ENCODE measurements at places on chromosomes 12 and 14.

- no peak for DNase-seq
Observed at GRCh38 chr14:70845601-70846000, 36.3 kb upstream of the MAP3K9 start.

DNA sequence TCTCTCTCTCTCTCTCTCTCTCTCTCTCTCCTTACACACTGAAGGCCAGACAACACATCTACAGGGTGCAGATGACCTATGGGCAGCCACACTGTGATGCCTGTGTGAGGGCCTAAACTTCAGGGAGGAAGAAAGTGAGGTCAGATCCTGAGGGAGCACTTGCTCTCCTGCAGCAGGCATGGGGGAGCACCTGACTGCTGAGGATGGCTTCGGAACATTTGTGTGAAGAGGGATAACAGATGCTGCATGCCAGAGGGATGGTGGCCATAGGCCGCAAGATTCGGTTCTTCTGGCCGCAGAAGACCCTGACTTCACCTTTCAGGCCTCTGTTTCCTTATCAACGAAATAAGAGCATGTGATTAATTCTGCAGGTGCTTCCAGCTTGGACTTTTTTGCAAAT, 11.7 kb upstream of the SERPINA11 start:
- no peak for DNase-seq

- peak; percentile 68 for DNase-seq
Observed at GRCh38 chr14:103123634-103124500, 606 bp downstream of the TNFAIP2 start.

- no peak for DNase-seq
Observed at GRCh38 chr12:16586350-16587109, 19.4 kb downstream of the LMO3 start.

DNA sequence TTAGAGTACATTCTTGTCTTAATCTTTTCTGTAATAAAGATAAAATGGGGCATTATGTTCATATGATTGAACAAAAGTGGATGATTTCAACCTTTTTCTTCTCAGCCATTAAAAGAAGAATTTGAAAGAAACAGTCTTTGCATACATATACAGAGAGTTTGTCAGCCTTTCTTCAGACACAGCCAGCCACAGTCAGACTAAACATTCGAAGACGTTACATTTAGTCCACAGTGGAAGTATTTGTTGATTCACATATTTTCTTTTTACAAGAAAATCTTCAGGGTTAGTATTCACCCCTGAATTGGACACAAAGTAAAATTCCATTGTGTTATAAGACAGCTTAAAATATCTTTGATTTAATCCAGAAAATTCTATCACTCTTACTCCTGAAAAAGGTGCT, 36.2 kb downstream of the ETV6 start:
- no peak for DNase-seq

- DNase-seq = no peak
Observed at GRCh38 chr12:104769144-104769561, 188.9 kb downstream of the SLC41A2 start.

DNA sequence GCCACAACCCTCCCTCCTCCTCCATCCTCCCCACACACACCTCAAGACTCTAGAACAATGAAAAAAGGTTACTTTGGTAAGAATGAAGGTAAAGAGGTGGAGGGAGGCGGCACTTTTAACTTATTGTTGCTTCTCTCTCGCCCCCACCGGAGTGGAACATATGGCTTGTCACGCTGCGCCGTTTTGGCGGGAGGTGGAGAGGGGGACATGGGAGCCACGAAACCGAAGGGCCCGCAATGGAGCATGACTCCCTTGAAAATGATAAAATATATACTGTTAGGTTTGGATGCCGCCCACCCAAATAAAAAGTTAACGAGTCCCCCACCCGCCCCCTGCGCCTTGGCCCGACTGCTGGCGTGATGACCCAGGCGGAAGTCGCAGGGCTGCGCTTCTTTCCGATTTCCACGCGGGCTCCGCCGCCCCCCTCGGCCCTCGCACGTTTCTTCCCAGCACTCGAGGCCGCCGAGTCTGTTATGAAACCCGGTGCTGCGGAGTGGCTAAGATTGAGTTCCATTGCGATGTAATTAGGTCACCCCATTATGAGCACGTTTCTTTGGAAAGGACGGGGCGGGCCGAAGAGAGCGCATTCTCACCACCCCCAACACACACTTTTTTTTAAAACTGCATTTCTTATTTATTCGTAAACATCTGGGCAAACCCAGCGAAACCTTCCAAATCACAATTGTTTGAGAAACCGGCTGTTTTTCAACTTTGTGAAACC, 1.4 kb upstream of the ZFP36L1 start:
- peak; percentile 87 for DNase-seq

DNA sequence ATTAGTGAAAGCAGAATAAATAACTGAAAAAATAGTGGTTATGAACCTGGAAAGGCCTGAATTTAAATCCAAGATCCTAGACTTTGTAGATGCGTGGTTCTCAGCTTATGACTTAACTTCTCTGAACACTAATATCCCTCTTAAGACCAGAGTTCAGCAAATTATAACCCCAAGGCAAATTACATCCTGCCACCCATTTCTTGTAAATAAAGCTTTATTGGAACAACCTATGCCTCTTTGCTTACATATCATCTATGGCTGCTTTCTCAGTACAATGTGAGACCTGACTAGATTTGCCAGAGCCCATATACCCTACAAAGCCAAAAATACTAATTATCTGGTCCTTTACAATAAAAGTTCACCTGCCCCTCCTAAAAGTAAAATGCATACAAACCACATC, 199.1 kb downstream of the MED13L start:
- DNase-seq = no peak

- DNase-seq = no peak
Observed at GRCh38 chr14:102645746-102646440, 53.4 kb downstream of the RCOR1 start.

- no peak for DNase-seq
Observed at GRCh38 chr14:36659822-36660735, 1.6 kb upstream of the PAX9 start.

DNA sequence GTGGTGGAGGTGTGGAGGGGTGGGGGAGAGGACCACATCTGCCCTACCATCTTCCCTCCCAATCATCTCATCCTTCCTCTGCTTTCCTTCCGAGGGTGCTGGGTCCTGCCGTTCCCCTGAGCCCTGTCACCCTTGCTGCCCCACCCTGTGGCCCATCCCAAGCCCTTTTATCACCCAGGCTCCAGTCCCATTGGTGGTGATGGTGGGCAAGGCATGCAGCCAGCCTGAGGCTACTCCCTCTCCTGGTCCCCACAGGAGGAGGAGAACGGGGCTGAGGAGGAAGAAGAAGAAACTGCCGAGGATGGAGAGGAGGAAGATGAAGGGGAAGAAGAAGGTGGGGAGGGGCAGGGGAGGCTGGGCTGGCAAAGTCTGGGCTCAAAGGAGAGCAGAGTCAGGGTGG, 2.7 kb upstream of the LAG3 start:
- DNase-seq = no peak

GRCh38 chr12:82425241-82425640, 66.9 kb downstream of the METTL25 start:
- DNase-seq = no peak

GRCh38 chr14:56807386-56808109, 2.7 kb downstream of the OTX2 start:
- no peak for DNase-seq

GRCh38 chr14:95522556-95522955, 6.1 kb upstream of the SYNE3 start:
- no peak for DNase-seq

- no peak for DNase-seq
Observed at GRCh38 chr14:90538716-90539495, 142.1 kb downstream of the CALM1 start.

DNA sequence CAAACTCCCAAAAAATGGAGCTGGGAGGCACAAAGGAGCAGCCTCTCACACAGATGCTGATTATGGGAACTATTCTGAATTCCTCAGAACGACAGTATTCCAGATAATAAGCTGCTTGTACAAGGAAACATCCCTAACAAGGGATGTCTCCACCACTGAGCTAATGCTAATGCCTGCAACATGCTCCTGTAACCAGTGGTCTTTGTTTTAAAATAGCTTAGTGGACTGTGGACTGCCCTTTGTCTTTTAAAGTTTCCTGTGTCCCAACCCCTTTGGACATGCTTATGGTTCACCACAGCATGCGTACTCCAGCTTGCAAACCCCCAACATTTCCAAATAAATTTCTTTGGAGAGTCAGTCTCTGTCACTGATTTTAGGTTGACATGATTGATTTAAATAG, 16.4 kb upstream of the PITPNM2 start:
- DNase-seq = no peak
